SK-N-SH (cell line): ENCODE measurements at places on chromosomes 13 and 19. TPM values are rescaled to one million over a fixed set of nuclear protein-coding genes. Genes with fewer than 3 reads are reported as not detected.

GRCh38 chr13:56670563-56670962, 470.2 kb upstream of the PRR20A start:
- DNase-seq: no peak

GRCh38 chr19:45217193-45217956, 27.8 kb downstream of the EXOC3L2 start:
- peak; percentile 70 for DNase-seq

DNA sequence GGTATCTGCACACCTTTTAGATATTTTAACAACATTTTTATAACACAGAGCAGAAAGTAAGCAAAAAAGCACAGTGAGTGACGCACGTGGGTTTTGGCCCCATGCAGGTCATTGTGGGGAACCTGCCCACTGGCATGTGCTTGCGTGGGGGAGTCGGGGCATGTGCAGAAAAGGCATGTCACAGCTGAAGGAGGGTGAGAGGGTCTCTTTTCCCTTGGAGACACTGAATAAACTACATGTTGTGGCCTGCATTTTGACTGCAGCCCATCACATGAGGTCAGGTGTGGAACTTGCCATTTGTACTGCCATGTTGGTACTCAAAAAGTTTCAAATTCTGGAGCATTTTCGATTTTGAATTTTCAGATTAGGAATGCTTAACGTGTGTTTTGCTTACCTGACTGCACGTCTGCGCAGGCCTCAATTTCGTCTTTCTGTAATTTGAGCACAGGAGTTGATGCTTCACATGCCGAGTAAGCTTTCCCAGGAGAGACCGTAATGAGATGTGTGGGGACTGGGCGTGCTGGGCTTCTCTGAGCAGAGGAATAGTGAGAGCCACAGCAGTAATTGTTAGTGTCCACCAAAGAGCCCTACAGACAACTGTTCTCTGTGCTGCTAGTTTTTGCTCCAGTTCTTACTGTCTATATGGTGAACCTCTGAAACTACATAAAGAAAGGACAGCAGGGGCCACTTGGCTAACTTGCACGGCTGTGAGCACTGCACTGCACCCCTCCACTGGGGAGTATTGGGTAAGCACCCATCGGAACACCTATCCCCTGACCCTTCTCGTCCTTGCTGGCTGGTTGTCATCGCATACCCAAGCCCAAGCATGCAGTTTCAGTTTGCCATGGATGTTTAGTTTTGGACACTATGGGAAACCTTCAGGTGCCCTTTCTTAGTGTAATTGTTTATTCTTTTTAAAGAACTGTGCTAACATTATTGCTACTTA, 72.9 kb upstream of the GPR183 start:
- DNase-seq: no peak

DNA sequence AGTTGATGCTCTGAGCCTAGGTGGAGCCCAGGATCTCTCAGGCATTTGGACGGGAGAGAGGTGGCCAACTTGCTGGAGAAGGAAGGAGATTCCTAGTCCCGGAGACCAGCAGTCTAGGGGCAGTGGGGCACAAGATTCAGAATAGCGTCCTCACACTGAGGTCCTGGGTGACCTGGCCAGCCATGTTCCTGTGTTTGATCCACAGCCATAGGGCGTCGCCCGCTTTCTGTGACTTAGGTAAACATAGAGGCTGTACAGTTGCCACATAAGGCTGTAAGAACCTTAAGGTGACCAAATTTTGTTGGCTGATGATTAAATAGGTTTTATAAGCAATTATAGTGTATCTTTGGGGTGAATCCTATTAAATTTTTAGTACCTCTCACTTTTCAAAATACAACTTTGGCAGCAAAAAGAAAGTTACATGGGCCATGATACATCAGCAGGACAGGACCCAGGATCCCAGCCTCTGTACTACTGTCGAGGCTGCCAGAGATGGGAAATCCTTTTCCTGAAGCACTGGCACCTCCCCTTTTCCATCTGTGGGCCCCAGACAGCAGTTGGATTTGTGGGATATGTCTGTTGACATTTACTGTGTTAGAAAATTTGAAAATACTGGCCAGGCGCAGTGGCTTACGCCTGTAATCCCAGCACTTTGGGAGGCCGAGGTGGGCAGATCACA, 37.5 kb downstream of the TSSK6 start:
- DNase-seq: no peak

- no peak for DNase-seq
Measured at GRCh38 chr19:13461536-13461935, 44.7 kb downstream of the CACNA1A start.

DNA sequence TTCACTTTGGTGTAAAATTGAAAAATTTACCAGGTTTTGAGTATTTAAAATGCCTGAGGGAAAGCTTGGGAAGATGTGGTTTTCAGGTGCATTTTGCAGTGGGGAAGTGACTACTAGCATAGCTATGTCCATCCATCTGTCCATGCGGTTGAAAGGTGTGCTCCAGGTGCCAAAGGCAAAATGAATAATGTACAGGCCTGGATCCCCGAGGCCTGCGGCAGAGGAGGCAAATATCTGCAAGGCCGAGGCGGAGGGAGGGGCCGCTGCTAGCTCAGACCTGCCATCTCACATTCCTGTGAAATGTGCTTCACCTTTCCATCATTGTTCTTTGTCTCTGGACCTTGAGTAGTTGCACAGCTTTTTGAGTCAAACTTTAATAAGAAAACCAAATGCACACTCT, 65.5 kb downstream of the ERCC5 start:
- DNase-seq: no peak

GRCh38 chr19:36460046-36460445, 29.3 kb downstream of the ZNF566 start:
- no peak for DNase-seq

- peak; percentile 39 for DNase-seq
Measured at GRCh38 chr13:52924289-52925148, 76.1 kb upstream of the PCDH8 start.

DNA sequence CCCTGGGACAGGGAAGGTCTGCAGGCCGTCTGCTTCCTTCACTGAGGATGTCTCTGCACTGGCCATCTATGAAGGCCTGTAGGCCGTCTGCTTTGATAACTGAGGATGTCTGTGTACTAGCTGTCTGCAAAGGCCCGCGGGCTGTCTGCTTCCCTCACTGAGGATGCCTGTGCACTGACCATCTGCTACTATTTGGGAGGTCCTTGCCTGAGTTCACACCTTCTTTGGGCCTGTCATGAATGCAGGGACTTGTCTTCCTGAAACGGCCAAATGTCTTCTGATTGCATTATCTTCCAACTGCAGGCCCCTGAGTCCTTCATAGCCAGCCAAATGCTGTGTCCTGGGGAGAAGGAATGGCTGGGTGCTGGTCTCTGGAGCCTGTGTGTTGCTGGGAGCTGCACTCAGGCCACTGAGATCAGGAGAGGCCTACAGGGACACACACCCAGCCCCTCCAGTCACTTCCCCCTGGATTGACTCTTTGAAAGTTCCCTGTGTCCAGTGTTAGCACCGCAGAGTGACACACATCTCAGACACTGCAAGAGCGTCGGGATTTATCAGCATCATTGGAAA, 72.9 kb downstream of the TEX29 start:
- no peak for DNase-seq

- no peak for DNase-seq
Measured at GRCh38 chr19:4781801-4782200, 9.7 kb upstream of the FEM1A start.

- DNase-seq: no peak
Measured at GRCh38 chr13:91356919-91357612, 9.6 kb downstream of the MIR17HG start.

DNA sequence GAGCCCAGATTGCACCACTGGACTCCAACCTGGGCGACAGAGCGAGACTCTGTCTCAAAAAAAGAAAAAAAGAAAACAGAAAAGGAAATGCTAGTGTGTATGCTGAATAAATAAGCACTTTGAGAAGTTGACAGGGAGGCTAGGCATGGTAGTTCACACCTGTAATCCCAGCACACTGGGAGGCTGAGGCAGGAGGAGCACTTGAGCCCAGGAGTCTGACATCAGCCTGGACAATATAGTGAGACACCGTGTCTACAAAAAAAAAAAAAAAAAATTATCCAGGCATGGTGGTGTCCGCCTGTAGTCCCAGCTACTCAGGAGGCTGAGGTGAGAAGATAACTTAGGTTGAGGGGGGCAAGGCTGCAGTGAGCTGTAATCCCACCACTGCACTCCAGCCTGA, 19.1 kb upstream of the LDLR start:
- DNase-seq: no peak

Gene URAD
- not detected in 2 replicates for polyA plus RNA-seq

Gene C5AR1
- 1.2 and 1.3 TPM in 2 replicates for polyA plus RNA-seq

Gene VAV1
- polyA plus RNA-seq: 0.02 TPM in 1 of 2 replicates, not detected in the other

Gene CGB1
- not detected in 2 replicates for polyA plus RNA-seq

Gene GYS1
- polyA plus RNA-seq: 24.1 and 25.3 TPM in 2 replicates

Gene MIA
- polyA plus RNA-seq: 0.47 TPM in 1 of 2 replicates, not detected in the other

Gene ANKLE1
- polyA plus RNA-seq: 2.2 and 2.6 TPM in 2 replicates

Gene PRR36
- polyA plus RNA-seq: 0.10 and 0.18 TPM in 2 replicates

Gene FCAR
- not detected in 2 replicates for polyA plus RNA-seq
